ENCODE measurements at places on chromosomes 5 and 9.
A peak's percentile ranks its signal among the peaks of the same experiment; 100 is the strongest.

GRCh38 chr5:134554319-134555222 lies 29.1 kb downstream of the JADE2 start:
- peak; percentile 99 for DNase-seq

- no peak for DNase-seq
Measured at GRCh38 chr9:131631306-131631705, 86.0 kb downstream of the PRRT1B start.

- no peak for DNase-seq
Measured at GRCh38 chr5:97266576-97266975, 83.5 kb upstream of the RIOK2 start.

GRCh38 chr5:142248853-142249462 lies 75.9 kb downstream of the SPRY4 start:
- DNase-seq = peak; percentile 29

- peak; percentile 11 for DNase-seq
Measured at GRCh38 chr9:2159521-2160454, 144.6 kb downstream of the SMARCA2 start.

GRCh38 chr5:149757197-149757947 lies 27.3 kb downstream of the PPARGC1B start:
- no peak for DNase-seq

GRCh38 chr5:77379558-77380061 lies 112.5 kb downstream of the WDR41 start:
- no peak for DNase-seq

DNA sequence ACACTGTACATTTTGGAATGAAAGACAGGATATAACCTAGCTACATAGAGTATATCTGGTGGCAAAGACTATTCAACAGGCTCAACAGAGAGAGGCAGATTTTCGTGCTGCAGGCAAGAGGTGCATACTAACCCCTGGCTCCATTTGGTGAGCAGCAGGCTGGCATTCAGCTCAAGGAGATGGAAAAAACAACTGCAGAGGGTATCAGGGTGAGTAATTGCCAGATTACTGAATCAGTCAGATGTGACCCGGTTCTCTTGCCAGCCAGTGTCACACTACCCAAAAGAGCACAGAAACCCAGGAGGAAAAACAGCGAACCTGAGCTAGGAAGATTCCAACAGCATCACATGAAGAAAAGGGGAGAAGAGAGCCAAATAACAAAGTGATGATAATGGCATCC lies 130.4 kb upstream of the PRLR start:
- no peak for DNase-seq

- no peak for DNase-seq
Measured at GRCh38 chr5:107518616-107519015, 152.1 kb downstream of the EFNA5 start.

DNA sequence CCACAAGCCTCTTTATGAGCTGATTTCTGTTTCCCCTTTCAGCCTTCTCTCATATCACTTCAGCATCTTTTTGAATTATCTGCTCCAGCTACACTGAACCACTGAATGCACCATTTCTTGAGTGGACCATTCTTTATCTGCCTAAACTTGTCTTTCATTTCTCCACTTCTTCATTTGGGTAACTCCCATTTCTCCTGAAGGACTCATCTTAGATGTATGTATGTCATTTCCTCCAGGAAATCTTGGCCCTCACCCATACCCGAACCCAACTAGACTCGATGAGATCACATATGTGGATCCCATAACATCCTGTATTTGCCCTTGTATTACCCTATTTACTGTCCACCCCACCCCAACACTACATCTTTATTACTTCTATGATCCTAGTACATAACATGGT lies 249.8 kb downstream of the KIF4B start:
- no peak for DNase-seq

DNA sequence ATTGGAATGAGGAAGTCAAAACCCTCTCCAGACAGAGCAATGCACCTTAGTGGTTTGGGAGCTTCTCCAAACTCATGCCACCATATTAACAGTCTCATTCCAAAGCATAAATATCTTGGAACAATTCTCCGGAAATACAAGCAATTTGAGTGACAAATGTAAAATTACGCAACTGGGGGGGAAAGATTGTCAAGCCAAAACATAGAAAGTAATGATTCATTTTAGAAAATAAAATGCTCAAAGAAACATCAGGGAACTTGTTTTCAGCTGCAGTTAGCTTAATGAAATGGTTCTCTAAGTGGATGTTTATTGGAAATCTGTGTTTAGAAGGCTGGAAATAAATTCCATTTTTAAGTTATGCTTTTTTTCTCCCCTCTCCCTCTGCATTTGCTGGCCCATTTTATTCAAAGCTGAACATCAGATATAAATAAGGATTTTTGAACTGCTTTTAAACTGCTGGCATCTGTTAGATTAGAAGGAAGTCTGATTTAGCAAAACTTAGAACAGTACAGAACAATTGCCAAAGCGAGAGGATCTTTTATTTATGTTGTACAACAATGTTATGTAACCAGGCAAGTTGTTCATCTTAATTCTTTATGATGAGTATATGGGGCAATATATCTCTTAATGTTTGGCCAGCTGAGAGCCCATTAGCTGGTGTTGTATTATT lies 551.9 kb downstream of the PRELID2 start:
- peak; percentile 30 for DNase-seq

GRCh38 chr5:163269624-163270023 lies 167.8 kb upstream of the CCNG1 start:
- DNase-seq = no peak

DNA sequence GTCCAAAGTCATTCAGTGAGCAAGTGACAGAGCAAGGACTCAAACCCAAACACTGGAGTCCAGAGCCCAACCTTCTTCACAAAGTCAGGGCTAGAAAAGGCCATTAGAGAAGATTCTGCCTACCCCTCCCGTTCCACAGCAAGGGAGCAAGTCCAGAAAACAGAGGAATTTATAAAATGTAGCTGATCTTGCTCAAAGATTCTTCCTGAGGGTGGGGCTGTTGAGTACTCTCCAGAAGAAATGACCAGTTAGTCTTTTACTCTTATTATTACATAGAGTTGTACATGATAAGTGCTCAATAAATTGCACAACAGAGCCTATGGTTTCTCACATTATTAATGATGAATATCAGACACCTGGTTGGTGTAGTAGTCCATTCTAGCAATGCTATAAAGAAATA lies 39.3 kb upstream of the HMHB1 start:
- DNase-seq = peak; percentile 8

Data from EL (cell line).